GM12864 (cell line): ENCODE measurements at places on chromosomes 6 and 20.

DNA sequence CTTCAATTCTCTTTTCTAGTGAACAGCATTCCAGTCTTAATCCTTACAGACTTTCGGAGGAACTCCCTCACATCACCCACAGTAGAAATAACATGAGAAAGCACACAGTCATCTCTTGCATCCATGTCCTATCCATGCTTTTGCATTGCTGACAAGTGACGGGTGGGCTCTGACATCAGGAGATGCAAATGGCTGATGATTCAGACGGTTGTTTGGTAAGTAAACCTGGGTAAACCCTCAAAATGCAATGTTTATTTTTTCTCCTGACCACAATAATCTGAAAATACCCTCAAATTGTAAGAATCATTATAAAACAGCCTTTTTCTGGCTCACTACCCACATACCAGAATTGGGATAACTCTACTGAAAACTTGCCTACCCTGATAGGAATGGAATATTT is 792.0 kb downstream of the MAFB start:
- no peak for DNase-seq

GRCh38 chr6:53280207-53280606 is 68.5 kb downstream of the ELOVL5 start:
- no peak for DNase-seq

- DNase-seq, result no peak
Measured at GRCh38 chr20:1373614-1374013, 19.2 kb downstream of the FKBP1A start.

DNA sequence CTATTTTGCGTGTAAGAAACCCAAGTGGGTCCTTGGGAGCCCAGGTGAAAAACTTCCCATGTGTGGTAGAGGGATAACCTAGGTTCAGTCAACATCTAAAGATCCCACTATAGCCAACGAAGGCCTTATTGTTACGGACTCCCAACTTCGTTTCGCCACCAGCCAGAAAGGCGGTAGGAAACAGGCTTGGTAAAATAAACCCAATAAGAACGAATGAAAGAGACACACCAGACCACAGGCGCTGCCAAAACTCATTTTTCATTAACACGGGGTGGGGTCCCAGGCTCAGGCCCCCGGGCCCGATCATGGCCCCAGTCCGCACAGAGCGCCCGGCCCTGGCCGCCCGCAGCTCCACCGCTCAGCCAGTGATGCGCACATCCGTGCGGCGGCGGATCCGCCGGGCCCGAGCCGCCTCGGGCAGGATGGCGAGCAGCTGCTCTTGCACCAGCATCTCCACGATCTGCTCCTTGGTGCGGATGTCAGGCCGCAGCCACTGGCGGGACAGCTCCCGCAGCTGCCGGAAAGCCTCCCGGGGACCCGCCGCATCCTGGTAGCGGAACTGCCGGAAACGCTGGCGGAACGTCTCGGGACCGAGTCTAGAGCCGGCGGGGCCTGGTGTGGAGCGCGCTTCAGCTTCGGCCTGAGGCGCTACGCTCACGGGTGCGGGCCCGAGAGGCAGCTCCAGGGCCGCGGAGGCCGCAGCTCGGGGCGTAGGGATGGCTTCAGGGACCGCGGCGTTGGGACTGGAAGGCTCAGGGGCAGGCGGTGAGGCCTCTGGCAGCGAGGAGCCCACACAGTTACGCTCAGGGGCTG is 709 bp downstream of the SCAND1 start:
- no peak for DNase-seq

DNA sequence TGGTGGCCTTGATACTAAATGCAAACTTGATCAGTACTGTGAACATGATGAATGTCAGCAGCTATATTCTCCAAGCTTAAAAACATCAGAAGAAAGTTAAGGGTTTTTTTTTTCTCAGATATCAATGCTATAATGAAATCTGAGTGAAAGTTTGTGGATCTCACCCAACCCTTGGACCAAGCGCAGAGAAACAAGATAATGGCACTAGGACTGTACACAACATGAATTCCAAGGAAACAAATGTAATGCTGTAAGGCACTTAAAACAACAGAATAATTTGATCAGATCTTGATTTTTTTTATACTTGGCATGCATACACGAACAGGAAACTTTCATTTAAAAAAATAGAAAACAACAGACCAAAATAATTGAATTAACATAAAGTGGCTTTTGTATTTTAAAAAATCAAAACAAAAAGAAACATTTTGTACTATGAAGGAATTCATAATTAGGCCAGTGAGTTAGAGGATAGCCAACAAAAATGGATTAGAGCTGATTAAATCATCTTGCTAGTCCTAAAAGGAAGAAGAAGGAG is 1154.0 kb upstream of the EYS start:
- DNase-seq, result no peak

- no peak for DNase-seq
Measured at GRCh38 chr20:62980380-62980960, 26.3 kb downstream of the BHLHE23 start.

DNA sequence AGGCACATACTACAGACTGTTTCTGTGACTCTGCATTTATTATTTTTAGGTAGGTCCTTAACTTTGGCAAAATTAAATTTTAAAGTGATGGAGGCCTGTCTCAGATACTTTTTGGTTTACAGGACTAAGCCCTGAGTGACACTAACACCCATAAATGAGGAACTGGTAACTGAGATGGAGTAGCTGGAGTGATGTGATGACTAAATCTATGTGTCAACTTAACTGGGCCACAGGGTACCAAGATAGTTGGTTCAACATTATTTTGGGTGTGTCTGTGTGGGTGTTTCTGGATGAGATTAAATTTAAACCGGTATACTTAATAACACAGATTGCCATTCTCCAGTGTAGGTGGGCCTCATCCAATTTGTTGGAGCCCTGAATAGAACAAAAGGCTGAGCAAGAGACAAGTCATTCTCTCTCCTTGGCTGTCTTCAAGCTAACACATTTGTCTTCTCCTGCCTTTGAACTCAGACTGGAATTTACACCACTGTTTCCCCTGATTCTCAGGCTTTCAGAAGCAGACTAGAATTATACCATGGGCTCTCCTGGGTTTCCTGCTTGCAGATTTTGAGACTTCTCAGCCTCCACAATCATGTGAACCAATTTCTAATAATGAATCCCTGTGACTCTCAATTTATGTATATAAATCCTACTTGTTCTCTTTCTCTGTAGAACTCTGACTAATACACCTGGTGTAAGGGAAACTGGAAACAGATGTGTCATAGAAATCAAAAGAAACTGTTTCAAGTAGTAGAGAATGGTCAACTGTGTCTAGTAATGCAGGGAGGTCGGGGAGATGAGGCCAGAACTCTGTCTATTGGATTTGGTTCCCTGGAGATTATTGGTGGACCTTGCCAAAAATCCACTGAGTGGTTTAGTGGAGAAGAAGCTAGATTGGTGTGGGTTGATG is 579.2 kb downstream of the EPM2A start:
- DNase-seq, result no peak

DNA sequence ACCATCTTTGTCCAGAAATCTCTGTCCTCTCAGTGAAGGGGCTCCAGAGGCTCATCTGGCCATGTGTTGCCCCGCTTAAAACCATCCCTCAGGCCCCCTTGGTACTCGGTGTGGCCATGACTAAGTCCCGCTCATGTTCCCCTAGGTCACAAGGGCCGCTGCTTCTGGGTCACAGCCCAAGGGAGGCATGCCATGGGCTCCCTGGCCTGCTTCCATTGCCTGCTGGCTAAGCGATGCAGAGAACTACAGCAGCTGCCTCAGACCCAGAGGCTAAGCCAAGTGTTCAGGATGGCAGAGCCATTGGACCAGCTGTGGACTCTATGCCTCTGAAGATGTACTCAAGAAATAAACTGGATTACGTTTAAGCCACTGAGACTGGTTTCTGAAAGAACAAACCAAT is 95.5 kb downstream of the ZFP64 start:
- no peak for DNase-seq
